ENCODE measurements at places on chromosomes 6 and 20.
A peak's percentile ranks its signal among the peaks of the same experiment; 100 is the strongest.

- DNase-seq = no peak
Observed at GRCh38 chr6:32815115-32815514, 1.7 kb downstream of the HLA-DOB start.

GRCh38 chr6:79261666-79262065 is 27.2 kb upstream of the HMGN3 start:
- no peak for DNase-seq

- no peak for DNase-seq
Observed at GRCh38 chr6:142947714-142948480, 2.9 kb upstream of the HIVEP2 start.

GRCh38 chr20:22100686-22101085 is 395.2 kb downstream of the PAX1 start:
- DNase-seq = no peak

GRCh38 chr6:168103050-168103830 is 24.2 kb upstream of the FRMD1 start:
- no peak for DNase-seq

GRCh38 chr20:5495939-5496338 is 179.2 kb upstream of the PROKR2 start:
- DNase-seq = no peak

DNA sequence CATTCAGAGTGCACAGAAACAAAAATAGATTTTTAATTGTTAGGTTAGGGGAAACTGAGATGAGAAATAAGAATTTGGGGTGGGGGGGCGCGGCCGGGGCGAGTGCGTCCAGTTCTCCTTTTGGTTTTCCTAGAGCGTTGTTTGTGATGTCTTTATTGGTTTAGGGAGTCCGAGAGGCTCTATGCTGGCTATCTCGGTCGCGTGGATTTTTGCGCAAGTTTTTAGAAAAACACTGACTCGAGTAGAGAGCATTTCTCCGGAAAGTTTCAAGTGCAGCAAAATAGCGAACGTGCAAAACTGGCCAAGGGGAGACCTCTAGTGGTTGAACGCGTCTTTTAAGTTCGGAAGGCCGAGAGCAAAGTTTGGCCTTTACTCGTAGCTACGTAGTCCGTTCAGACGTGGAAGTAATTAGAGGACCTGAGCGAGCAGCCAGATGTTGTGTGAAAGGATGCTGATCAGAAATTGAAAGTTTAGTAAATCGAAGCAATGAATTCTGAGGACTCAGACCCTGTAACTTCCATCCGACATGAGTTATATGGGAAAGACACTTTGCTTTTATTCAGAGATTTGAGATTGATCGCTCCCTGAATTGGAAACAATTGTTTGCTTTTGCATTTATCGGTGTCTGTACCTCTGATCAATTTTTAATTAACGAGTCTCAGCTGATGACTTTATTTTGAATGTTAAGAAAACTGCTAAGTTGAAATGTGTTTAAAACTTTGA is 2.7 kb downstream of the L3MBTL3 start:
- peak; percentile 77 for DNase-seq

- no peak for DNase-seq
Observed at GRCh38 chr6:30724906-30725667, 4.9 kb downstream of the TUBB start.

DNA sequence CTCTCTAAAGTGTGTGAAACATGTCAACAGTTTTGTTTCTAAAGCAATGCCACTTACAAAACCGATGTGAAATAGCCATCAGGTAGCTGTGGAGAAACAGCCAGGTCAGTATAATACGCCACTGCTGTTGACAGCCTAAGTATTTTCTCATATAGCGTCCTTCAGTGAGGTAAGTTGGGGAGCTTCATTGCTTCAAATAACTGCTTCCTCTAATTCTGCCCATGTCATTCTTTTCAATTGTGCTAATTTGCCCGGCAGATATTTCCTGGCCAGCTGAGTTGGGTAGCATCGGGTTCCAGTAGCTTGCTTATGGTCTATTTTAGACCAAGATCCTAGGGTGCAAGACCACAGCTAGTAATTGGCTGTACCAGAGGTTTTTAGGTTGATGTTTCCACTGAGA is 2.1 kb upstream of the ARMC2 start:
- DNase-seq = no peak

All from Caco-2 (cell line).